ENCODE measurements at places on chromosomes 3 and 15. TPM values are rescaled to one million over a fixed set of nuclear protein-coding genes. Genes with fewer than 3 reads are reported as not detected.
A peak's percentile ranks its signal among the peaks of the same experiment; 100 is the strongest.

GRCh38 chr3:41583014-41583413 is 378.9 kb downstream of the ULK4 start:
- no peak for DNase-seq
- no peak overlapping the region for H3K4me3 ChIP-seq
- H3K36me3 ChIP-seq, result no peaks in the 10 kb centered on the region
- H3K27me3 ChIP-seq, result no peaks in the 10 kb centered on the region

IL17RB gene
- total RNA-seq, result 0.36 TPM

GRCh38 chr15:89075846-89076245 is 12.4 kb upstream of the ABHD2 start:
- no peaks in the 10 kb centered on the region for H3K27me3 ChIP-seq
- no peak overlapping the region for H3K4me3 ChIP-seq
- DNase-seq, result no peak
- H3K36me3 ChIP-seq, result no peaks in the 10 kb centered on the region
- H3K4me1 ChIP-seq, result no peaks in the 10 kb centered on the region
- H3K27ac ChIP-seq, result no peak overlapping the region

- H3K27ac ChIP-seq, result no peak overlapping the region
- H3K4me3 ChIP-seq, result no peak overlapping the region
- no peaks in the 10 kb centered on the region for H3K27me3 ChIP-seq
- H3K4me1 ChIP-seq, result no peaks in the 10 kb centered on the region
- no peaks in the 10 kb centered on the region for H3K36me3 ChIP-seq
These were observed 19.5 kb upstream of the ZMAT3 start for GRCh38 chr3:179091113-179091512.

- H3K4me1 ChIP-seq, result peaks cover 18% of the 10 kb centered on the region
- peaks cover 13% of the 10 kb centered on the region for H3K27me3 ChIP-seq
- no peak overlapping the region for H3K27ac ChIP-seq
These were observed 2.1 kb upstream of the GNAT1 start for GRCh38 chr3:50189274-50189673.

GRCh38 chr3:191300422-191300821 is 28.8 kb upstream of the CCDC50 start:
- no peak overlapping the region for H3K27ac ChIP-seq
- H3K4me1 ChIP-seq, result no peaks in the 10 kb centered on the region
- no peak overlapping the region for H3K4me3 ChIP-seq
- no peaks in the 10 kb centered on the region for H3K27me3 ChIP-seq
- DNase-seq, result no peak

THPO gene
- not detected for total RNA-seq

DNA sequence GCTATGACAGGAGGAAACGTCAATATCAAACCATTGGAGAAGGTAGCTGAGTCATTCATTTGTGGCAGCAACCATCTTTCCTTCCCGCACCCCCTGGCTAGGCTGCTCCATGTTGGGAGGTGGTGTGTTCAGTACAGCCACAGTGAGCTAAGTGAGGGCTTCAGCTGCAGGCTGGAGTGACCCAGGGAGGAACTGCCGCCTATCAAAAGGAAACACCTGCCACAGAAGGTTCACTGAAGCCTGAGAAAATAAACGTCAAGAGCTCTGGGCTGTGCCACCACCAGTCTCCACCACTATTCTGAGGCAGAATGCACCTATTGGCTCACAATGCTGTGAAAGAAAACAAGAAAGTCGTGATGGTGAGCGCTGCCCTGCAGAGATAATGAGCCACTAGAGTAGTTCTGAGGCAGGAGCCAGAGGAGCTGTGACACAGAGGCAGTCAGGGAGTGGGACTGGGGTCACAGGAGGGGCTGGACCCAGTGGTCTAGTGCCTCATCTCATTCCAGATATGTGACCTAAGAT is 34.8 kb upstream of the CD47 start:
- peak overlapping the region; percentile 55 for H3K4me3 ChIP-seq
- H3K4me1 ChIP-seq, result peaks cover 62% of the 10 kb centered on the region
- H3K27me3 ChIP-seq, result no peaks in the 10 kb centered on the region
- H3K27ac ChIP-seq, result peak overlapping the region; percentile 93

ARHGAP31 gene
- 2.4 TPM for total RNA-seq

GRCh38 chr3:120469440-120469839 is 18.6 kb upstream of the FSTL1 start:
- no peak for DNase-seq
- no peaks in the 10 kb centered on the region for H3K36me3 ChIP-seq
- H3K27me3 ChIP-seq, result peaks cover 9% of the 10 kb centered on the region
- no peaks in the 10 kb centered on the region for H3K4me1 ChIP-seq
- no peak overlapping the region for H3K4me3 ChIP-seq

DNA sequence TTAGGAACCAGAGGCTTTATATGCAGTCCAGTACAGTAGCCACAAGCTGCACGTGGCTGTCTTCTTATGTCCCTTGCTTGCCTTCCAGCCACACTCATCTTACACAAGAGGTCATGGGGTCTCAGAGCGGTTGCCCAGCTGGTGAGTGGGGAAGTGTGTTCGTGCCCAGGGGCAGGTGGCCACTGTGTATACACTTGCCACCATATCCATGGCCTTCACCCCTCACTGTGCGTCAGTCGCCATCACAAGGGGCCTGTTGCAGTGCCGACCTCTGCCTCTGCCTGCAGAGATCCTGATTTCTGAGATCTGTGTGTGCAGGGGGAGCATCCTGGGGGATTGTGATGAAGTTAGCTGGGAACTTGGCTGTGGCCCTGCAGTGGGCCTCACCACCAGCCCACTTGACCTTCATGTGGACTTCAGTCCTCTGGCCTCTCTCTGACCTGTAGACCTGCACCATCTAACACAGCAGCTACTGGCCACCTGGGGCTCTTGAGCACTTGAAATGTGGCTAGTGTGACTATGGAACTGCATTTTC is 43.1 kb upstream of the SACM1L start:
- no peak for DNase-seq
- H3K27ac ChIP-seq, result no peak overlapping the region
- no peaks in the 10 kb centered on the region for H3K27me3 ChIP-seq
- H3K36me3 ChIP-seq, result peaks cover 9% of the 10 kb centered on the region
- peaks cover 6% of the 10 kb centered on the region for H3K4me1 ChIP-seq
- H3K4me3 ChIP-seq, result no peak overlapping the region

DNA sequence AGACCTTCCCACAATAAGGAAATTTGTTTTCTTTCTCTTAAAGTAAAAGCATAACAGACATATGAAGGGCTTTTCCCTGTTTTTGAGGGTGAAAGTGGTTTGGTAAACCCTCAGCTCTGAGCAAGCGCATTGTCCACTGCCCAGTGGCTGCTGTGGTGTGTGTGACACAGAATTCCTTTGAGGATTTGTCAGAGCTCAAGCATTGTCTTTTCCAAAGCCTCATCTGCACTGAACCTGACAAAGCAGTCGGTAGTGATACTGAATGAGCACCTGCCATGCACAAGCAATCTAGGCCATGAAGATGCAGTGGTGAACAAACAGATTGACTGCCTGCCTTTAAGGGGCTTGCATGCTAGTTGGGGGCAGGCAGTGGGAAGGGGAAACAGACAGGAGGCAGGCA is 128.3 kb downstream of the PLCL2 start:
- no peak for DNase-seq
- H3K27ac ChIP-seq, result no peak overlapping the region
- H3K4me1 ChIP-seq, result peaks cover 3% of the 10 kb centered on the region
- H3K4me3 ChIP-seq, result no peak overlapping the region
- H3K27me3 ChIP-seq, result no peaks in the 10 kb centered on the region

DNA sequence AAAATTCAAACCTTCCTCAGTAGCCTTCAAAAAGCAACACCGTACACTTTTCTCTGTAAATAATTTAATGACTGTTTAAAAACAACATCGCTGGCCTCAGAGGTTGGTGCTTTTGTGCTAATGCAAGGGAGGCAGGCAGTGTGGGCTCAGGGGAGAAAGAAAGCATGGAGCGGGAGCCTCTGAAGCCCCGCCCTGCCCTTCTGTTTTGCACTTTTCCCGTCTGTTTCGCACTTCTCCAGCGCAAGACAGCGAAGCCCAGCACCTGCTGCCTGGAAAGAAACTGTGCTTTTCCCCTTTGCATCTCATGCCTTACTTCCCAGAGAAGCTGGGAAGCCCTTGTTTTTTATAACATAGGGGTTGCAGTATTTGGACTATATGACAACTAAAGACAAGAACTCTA is 23.1 kb downstream of the TRPM1 start:
- peaks cover 4% of the 10 kb centered on the region for H3K4me1 ChIP-seq
- H3K27me3 ChIP-seq, result peaks cover 15% of the 10 kb centered on the region
- no peak for DNase-seq
- H3K27ac ChIP-seq, result no peak overlapping the region
- H3K36me3 ChIP-seq, result no peaks in the 10 kb centered on the region

DNA sequence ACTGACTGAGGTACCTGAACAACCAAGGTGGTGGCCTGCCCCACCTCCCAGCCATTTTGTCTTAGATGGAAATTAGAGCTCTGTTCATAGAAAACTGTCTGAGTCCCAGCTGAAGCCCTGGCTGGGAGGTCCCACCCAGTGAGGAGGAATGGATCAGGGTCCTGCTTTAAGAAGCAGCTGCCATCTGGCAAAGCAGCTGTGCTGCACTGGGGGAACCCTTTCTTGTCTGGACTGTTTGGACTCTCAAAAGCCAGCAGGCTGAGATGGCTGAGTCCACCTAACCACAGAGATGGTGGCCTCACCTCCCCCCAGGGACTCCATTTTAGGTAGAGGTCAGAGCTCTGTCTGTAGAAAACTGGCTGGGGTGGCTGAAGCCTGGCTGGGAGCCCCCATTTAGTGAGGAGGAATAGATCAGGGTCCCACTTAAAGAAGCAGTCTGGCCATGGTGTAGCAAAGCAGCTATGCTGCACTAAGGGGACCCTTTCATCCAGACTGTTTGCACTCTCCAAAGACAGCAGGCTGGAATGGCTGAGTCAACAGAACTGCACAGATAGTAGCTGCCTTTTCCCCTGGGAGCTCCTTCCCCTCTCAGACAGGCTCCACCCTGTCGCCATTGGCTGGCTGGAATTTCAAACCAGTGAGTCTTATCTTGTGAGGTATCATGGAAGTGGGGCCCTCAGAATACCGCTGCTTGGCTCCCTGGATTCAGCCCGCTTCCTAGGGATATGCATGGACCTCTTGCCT is 116.9 kb downstream of the EPHA6 start:
- H3K27me3 ChIP-seq, result no peaks in the 10 kb centered on the region
- no peak overlapping the region for H3K27ac ChIP-seq
- no peaks in the 10 kb centered on the region for H3K4me1 ChIP-seq
- H3K4me3 ChIP-seq, result no peak overlapping the region
- H3K36me3 ChIP-seq, result no peaks in the 10 kb centered on the region

DNA sequence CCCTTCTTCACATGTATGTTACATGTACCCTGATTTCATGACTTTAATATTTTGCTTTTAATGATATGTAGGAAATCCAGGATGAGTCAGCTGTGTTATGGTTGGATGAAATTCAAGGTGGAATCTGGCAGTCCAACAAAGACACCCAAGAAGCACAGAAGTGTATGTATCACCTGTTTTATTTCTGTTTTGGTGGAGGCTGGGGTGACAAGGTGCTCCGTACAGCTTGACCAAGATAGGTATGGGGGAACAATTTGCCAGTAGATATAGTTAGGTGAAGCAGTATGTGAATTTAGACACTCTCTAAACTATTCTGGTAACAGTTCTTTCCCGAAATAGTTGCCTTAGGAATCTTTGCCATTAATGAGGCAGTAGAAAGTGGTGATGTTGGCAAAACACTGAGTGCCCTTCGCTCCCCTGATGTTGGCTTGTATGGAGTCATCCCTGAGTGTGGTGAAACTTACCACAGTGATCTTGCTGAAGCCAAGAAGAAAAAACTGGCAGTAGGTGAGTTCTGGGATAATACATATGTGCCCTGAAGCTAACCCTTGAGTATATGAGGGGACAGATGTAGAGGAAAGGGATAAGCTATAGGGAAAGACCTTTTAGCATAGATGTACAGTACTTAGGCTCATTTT is 63.7 kb upstream of the CRTC3 start:
- peaks cover 84% of the 10 kb centered on the region for H3K36me3 ChIP-seq
- DNase-seq, result no peak
- H3K27ac ChIP-seq, result no peak overlapping the region
- no peaks in the 10 kb centered on the region for H3K4me1 ChIP-seq
- no peaks in the 10 kb centered on the region for H3K27me3 ChIP-seq

DNA sequence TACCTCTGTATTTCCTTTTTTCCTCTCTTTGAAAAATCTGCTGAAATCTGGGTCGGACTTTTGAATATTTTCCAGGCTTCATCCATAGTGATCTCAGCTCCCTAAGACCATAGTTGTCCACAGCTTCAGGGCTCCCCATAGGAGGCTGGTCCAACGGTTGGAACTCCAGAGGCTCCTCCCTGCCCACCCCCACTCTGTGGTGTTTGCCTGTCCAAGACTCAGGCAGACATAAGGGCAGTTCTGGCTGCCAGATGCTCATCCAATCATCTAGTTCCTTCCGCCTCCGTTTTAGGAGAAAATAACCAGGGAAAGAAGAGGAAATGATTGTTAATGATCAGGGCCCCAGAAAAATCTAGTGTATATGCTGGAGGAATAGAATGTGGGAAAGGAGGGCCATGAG is 27.9 kb upstream of the PRTG start:
- H3K4me1 ChIP-seq, result no peaks in the 10 kb centered on the region
- H3K4me3 ChIP-seq, result no peak overlapping the region
- H3K27me3 ChIP-seq, result peaks cover 2% of the 10 kb centered on the region
- no peak overlapping the region for H3K27ac ChIP-seq
- no peak for DNase-seq

DNA sequence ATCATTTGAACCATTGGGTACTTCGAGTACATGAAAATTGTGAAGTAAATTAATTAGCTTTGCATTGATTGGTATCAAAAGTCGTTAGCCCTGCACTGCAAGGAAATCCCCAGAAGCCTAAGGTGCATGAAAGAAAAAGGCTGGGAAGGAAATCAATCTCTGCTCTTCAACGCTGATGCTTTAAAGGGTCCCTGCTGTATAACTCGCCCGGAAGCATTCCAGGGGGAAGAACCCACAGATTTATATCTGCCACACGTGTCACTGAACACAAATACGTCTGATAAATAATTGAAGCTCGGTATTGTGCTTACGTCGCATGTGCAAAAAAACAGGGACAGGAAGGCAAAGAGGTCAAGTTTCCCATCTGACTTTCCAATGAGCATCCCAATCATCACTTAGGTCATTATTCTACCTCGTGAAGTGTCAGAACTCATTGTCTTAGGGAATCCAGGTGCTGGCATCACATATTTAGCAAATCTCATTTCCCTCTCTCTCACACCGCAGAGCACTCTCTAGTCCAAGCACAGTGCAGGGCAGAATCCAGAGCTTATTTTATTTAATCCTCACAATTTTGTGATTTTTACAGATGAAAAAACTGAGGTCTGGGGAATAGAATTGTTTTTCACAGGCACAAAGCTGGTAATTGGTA is 804.4 kb upstream of the CFAP20DC start:
- no peaks in the 10 kb centered on the region for H3K36me3 ChIP-seq
- DNase-seq, result no peak
- no peak overlapping the region for H3K4me3 ChIP-seq
- peaks cover 2% of the 10 kb centered on the region for H3K4me1 ChIP-seq

HRG gene
- total RNA-seq, result not detected

- H3K27me3 ChIP-seq, result peaks cover 2% of the 10 kb centered on the region
- H3K36me3 ChIP-seq, result no peaks in the 10 kb centered on the region
- DNase-seq, result no peak
- H3K27ac ChIP-seq, result no peak overlapping the region
- H3K4me1 ChIP-seq, result no peaks in the 10 kb centered on the region
These were observed 95.3 kb upstream of the HES1 start for GRCh38 chr3:194040516-194041273.

CHRFAM7A gene
- not detected for total RNA-seq
